ENCODE measurements at places on chromosomes 7 and 10.

DNA sequence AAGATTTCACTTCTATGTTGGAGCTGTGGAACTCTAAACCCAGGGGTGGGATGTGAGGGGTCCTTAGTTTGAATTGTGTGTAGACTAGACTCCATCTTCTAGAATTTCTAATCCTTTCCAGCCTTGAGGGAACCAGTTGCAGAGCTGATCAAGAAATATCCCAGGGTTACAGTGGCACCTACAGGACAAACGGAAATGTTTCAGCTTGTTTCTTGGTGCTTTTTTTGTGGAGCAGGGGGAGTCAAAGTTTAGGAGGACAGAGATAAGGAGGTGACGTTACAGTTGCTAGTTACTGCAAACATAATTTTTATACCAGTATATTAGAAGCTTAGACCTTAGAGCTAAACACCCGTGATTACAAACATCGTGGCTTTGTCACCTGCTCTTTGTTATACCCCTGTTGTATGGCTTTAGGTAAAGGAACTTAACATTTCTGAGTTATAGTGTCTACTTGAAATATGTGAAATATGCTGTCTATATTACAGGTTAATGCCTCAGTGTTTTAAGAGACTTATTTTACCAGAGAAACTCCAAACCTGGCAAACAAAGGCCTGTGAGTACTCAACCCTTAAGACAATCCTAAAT, 84.5 kb upstream of the DYNC1I1 start:
- peak; percentile 23 for DNase-seq

DNA sequence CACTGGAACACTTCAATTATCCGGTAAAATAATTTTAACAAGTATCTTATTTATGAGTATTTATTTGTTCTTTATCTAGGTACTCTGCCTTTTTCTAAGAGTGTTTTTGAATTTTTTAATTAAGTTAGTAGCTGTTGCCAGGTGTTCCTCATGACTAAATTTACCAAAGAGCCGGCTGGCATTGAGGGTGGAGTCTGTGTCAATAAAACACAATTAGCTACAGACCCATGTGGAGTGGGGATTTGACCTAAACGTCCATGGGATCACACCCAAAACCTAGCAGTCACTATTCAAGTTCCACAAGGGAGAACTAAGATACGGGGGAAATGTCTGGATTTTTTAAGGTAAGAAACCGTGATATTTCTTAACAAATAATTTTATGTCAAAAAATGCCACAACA, 9.8 kb downstream of the SLC16A12 start:
- DNase-seq: no peak

DNA sequence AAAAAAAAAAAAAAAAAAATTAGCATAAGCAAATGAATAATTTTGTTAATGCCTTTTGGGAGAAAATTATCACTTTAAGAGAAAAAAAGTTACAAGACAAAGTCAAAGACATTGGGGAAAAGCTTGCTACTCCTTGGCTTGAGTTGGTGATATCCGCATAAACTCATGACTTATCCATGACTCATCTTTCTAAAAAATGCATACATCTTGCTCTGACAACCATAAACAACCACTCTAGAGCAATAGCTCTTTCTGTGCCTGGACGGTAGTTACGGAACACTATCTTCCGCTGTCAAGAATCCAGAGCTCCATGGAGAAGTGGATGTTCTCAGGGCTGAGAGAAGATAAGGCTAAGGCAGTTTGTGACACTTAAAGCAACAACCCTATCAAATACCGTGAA, 281.1 kb upstream of the PFKP start:
- no peak for DNase-seq

DNA sequence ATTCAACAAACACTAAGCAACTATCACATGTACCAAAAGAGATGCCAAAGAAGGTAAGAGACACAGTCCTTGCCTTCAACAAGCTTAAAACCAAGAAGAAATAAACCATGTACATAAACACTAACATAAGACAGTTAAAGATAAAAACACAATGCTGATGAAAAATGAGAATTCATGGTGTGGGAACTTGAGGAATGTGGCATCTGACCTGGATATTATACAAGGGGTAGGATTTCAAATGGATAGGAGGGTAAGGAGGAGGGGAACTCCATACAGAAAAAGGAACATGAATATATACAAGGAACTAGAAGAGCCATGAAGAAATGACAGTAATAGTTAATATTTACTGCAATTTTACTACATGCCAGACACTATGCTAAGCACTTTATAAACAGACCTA, 11.0 kb downstream of the HIBADH start:
- DNase-seq: no peak

DNA sequence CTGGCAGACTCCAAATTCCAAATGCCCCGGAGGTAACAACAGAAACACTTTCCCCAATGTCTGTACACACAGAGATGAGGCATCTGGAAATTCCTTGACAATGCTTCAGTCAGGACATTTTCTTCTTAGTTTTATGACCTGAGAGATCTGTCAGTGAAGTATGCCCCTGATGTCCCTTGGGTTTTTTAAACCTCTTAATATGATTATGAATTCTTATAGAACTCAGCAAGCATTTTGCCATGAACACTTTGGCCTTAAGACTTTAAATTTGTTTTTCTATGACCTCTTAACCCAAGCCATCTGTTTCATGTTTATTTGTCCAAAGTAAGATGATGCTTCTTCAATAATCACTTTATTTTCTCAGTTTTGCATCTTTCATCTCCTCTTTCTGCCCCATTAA, 1206.2 kb downstream of the GATA3 start:
- no peak for DNase-seq

- DNase-seq: no peak
Measured at GRCh38 chr10:88386204-88386788, 196.8 kb downstream of the RNLS start.

- no peak for DNase-seq
Measured at GRCh38 chr10:75696536-75696935, 265.1 kb downstream of the LRMDA start.

DNA sequence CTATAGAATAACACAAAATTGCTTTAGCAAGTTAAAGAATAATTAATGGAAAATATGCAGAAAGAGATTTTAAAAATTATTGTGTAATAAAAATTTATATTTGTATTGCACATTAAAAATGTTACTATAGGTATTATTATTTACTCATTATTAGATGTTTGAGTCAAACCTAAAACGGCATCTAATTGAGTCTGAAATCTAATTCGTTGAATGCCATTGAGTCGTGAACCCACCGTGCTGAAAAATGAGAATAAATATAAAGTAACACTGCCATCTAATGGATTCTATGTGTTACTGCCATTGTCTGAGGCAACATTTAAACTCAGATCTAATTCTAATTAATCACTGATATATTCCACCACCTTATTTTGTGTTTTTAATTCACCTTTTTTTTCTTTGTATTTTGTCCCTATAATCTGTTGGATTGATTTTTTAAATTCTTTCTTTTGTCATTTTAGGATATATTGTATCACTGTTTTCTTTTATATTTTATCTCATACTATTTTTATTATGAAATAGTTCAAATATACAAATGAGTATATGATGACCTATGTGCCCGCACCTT, 62.2 kb downstream of the SAMD9 start:
- peak; percentile 55 for DNase-seq

GRCh38 chr10:11243425-11244222, 226.0 kb downstream of the CELF2 start:
- peak; percentile 50 for DNase-seq

- no peak for DNase-seq
Measured at GRCh38 chr7:141688043-141688442, 13.9 kb downstream of the DENND11 start.

GRCh38 chr7:74002474-74003017, 25.4 kb upstream of the ELN start:
- peak; percentile 60 for DNase-seq

DNA sequence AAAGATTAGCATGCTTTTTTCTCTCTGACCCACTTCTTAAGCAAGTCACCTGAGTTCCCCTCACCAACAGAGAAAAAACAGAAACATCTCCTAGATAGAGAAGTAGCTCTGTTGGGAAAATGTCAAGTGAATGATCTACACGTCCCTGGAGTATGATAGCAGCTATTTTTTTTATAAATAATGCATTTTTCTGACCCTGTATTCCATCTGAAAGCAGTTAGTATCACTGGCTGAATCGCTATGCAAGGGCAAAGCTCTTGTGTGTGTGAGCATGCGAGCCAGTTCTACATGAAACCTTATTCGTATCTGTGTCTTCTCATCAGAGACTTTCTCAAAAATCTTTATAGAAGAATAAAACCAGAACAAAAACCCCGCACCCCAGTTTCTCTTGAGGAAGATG, 8.2 kb downstream of the ANKMY2 start:
- peak; percentile 8 for DNase-seq

DNA sequence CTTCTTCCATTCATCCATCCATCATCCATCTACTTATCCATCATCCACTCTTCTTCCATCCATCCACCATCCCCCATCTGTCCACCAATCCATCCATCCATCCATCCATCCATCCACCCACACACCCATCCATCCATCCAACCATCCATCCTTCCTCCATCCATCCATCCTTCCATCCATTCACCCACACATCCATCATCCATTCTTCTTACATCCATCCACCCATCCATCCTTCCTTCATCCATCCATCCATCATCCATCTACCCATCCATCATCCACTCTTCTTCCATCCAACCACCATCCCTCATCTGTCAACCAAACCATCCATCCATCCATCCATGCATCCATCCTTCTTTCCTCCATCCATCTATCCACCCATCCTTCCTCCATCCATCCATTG, 429.3 kb downstream of the DNAJB6 start:
- no peak for DNase-seq
